ENCODE measurements at places on chromosomes 16 and 17.

DNA sequence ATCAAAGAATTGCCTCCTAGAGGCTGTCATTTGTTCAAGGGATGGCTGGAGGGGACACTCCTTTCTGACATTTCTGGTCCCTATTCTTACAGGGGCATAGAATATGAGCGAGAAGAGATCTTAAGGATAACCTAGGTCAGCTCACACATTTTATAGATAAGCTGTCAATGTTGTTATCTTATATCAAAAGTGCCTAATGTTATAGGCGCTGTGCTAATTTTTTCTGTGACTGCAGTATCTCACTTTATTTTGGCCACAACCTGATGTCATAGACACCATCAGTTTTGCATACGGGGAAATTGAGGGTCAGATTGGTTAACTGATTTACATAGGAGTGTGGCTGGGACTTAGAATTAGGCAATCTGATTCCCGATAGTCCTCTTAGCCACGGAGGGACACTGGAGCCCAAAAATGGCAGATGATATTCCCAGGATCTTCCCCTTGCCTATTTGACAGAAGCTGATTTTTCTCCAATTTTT lies 1.2 kb downstream of the CPD start:
- peak; percentile 48 for DNase-seq

DNA sequence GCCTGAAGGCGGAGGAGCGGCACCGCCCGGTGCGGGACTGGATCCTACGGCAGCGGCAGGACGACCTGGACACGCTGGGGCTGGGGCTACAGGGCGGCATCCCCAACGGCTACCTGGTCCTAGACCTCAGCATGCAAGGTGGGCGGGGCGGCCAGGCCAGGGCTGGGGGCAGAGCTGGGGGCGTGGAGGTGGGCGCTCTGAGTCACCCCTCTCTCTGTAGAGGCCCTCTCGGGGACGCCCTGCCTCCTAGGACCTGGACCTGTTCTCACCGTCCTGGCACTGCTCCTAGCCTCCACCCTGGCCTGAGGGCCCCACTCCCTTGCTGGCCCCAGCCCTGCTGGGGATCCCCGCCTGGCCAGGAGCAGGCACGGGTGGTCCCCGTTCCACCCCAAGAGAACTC lies 7.9 kb downstream of the MSLN start:
- DNase-seq: no peak

DNA sequence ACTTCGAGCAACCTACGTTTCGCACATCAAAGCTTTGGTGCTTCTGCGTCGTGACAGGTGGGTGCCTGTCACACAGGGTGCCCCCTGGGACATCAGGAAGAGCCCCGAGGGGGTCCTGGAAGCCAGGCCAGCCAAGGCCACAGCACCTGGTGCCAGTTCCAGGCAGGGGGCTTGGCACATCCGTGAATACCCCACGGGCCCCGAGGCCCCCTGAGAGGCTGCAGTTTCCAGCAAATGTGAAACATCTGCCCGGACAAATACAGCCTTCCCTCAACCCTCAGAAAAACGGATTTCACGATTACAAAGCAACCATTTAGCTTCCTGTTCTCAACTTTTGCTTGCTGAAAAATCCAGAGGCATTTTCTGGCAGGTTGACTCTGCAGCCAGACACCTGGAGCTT lies 109.3 kb upstream of the METRNL start:
- no peak for DNase-seq

DNA sequence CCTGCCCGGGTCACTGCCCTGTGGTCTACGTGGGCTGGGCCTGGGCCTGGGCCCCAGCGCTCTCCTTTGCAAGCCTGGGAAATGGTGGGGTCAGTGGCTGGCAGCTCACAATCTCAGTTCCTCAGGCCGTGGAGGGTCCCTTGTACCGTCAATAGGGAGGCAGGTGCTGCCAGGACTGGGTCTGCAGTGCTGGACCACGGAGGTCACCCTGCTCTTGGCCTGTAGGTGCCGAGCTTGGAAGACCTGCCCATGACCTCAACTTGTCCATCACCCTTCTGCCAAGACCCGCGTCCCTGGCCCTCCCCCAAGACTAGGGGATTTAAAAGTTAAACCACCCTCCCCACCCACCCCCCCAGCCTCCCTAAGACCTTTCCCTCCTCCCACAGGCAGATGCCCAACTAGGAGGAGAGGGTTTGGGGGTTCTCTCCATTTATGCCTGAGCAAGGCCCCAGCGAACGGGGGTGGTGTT lies 2.5 kb downstream of the TBX2 start:
- no peak for DNase-seq

GRCh38 chr17:48530887-48531272 lies at the start of gene HOXB1:
TSS of gene HOXB1 (minus strand) at chr17:48531011. CDS start at chr17:48530904, 107 bp downstream.
- DNase-seq: no peak

GRCh38 chr17:6035801-6036394 lies 34.3 kb upstream of the WSCD1 start:
- DNase-seq: peak; percentile 37

DNA sequence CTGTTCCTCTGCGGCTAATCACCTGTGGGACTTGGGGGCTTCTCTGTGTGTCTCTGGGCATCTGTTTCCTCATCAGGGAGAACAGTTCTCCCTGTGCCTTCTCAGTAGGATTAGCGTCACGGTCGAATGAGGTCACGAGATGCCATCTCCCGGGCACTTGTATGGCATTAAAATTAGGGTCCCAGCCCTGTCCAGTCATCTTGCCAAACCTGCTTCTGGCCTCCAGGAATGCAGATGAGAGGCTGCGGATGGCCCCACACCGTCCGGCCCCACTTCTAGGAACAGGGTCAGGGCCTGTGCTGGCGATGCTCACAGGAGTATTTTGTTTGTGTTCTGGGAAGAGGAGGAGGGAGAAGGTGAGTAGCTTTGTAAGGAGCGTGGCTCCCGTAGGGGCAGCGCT lies 58.5 kb downstream of the OR1D5 start:
- DNase-seq: peak; percentile 82

DNA sequence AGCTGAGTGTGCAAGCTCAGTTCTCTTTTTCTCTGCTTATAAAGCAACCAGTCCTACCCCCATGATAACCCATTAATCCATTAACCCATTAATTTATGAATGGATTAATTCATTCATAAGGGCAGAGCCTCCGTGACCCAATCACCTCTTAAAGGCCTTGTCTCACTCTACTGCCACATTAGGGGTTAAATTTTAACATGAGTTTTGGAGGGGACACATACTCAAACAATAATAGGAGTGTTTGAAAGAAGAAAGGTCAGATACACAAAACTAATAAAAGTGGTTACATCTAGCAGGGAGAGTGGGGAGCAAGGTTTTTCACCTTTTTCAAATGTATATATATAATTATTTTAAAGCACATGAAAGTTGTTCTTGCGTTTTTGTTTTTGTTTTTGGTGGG lies 6.8 kb downstream of the VMP1 start:
- no peak for DNase-seq

GRCh38 chr16:3835089-3835602 lies 45.4 kb downstream of the CREBBP start:
- no peak for DNase-seq

DNA sequence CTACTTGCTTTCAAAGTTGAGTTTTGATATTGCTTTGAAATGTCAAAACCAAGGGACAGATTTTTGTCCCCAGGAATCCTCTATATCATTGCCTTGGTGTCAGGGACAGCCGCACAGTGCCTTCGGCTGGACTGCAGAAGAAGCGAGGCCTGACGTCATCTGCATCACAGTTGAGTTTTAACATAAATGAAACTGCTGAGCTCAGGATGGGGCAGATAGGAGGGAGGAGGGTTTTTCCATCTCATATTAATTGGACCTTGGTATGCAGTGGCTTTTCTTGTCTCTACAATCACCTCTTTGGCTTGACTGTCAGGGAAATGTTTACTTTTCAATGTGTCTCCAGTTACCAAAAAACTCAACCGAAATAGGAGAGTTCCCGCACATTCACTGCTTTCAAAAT lies 111.3 kb downstream of the AATF start:
- no peak for DNase-seq

- DNase-seq: peak; percentile 98
Measured at GRCh38 chr17:42659079-42659931, at the start of gene TUBG2. TSS of gene TUBG2 (plus strand) at chr17:42659284. CDS start at chr17:42659504, 220 bp downstream.

GRCh38 chr17:81003711-81004475 lies 12.3 kb downstream of the CHMP6 start:
- no peak for DNase-seq

GRCh38 chr17:79737046-79737921 lies 6.5 kb downstream of the ENPP7 start:
- DNase-seq: no peak

- DNase-seq: no peak
Measured at GRCh38 chr17:38457577-38458371, 29.5 kb downstream of the ARHGAP23 start.

DNA sequence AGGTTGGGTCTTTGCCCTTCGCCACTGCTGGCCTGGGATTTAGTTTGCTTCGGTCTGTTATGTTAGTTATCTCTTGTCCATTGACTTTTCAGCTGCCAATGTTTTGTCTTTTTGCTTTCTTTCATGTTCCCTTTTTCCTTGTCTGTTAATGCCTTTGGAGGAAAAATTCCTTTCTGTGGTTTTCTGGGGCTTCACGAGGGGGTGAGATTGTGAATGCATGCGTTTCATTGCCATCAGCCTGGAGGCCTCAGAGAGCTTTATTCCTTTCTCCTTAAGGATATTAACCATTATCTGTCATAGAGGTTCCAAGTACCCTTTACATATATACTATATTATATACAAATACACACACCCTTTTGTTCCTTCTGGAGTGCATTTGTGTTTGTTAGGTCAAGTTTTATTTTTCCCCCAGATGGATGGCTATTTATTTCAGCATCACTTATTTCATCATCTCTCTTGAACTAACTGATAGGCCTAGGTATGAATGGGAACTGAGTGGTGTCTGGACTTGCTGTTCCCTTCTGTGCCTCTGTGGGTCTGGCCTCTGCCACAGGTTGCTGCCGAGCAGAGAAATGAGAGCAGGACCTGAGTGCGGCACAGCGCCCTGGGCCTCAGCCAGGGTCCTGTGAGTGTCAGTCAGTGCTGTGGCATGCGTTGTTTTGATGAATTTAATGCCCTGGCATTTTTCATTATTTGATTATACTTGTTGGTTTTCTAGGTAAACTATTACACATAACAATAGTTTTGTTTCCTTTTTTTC lies 193.4 kb downstream of the LGALS9B start:
- DNase-seq: no peak

DNA sequence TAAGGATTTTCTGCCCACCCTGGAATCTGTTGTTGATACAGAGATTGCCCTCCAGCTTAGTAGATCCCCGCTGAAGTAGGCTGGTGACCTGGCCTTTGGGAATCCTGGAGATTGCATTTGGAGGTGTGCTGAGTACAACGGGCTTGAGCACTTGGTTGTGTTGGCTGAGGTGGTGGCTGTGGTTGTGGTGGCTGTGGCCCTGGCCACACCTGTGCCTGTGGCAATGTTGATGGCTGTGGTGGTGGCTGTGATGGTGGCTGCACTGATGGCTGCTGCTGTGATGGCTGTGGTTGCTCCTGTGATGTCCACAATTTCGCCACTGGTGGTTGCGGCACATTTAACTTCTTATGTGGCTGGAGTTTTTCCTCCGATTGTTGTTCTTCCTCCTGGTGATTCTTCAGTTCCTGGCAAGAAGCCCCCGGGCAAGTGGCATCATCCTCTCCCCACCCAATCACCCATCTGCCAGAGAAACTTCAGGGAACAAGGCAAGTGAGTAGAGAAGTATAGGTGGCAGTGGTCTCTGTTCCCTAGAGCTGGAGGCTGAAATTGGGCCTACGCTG lies 4.2 kb downstream of the CCDC200 start:
- DNase-seq: no peak

DNA sequence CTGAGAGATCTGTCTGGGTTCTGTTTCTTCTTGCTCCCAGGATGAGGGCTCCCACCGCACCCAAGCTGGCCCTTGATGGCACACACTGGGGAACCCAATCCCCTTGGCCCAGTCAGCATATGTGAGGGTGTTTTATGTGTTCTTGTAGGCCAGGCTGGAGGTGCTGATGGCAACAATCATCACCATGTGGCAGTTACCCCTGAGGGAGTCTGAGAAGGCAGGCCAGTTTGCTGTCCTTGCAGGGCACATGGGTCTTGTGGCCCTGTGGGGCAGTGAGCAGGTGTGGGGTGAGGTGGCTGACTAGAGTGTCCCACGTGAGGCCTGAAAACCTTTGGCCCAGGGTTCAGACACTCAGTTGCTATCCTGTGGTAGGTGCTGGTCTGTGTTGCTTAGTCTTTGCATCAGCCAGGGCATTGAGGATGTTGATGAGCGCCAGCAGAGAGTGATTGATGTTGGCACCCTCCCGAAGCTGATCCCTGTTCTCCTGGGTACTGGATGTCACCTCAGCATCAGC lies 2183.0 kb downstream of the TP53TG3F start:
- DNase-seq: no peak

- no peak for DNase-seq
Measured at GRCh38 chr17:6110592-6110991, 40.4 kb downstream of the WSCD1 start.

DNA sequence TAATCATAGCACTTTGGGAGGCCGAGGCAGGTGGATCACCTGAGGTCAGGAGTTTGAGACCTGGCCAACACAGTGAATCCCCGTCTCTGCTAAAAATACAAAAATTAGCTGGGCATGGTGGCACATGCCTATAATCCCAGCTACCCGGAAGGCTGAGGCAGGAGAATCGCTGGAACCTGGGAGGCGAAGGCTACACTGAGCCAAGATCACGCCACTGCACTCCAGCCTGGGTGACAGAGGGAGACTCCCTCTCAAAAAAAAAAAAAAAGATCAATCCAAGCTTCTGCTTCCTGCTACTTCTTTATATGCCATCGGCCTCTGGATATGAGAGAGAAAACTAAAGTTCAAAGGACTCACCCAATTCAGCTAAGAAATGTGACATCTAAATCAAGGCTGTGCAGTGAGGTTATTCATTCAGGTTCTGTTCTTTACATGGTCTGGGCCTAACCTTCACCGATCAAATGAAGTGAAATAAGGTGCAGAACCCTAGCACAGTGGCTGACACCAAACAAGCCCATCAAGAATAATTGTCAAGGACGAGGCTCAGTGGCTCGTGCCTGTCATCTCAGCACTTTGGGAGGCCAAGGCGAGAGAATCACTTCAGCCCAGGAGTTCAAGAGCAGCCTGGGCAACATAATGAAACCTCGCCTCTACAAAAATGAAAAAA lies 25.6 kb downstream of the ZP2 start:
- DNase-seq: no peak

GRCh38 chr16:74591876-74592650 lies 14.9 kb downstream of the GLG1 start:
- no peak for DNase-seq

DNA sequence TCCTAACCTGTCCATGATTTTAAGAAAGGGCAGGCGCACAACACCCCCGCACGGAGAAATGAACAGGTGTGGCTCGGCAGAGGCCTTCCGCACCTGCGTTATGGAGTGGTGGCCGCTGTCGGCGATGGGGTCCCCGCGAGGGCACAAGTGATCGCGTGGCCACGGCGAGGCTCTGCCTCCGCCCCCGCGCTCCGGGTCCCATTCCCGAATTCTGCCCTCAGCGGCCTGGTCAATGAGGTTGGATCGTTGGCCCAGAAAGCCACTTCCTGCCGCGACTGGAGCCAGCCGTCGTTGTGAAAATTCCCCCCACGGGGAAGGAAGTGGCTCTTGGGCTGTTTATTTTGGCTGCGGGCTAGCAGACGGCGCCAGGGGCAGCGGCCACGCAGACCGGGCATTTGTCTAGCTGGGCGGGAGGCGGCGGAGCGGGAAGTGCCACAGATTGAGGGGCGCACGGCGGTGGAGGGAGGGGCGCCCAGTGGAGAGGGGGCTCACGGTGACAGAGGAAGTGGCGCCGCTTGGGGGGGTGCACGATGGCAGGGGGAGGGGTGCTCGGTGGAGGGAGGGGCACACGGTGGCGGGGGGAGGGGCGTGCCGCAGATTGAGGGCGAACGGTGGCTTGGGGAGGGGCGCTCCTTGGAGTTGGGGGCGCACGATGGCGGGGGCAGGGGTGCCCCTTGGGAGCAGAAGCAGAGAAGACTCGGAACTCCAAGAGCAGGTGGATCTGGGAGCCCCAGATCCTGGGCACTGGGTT lies 25.0 kb downstream of the MRC2 start:
- DNase-seq: no peak

GRCh38 chr17:75629157-75629556 lies 4.1 kb upstream of the SMIM5 start:
- DNase-seq: no peak
